Left ventricle myocardium inferior (tissue), 1 donor: ENCODE measurements at places on chromosomes 4 and X. TPM values are rescaled to one million over a fixed set of nuclear protein-coding genes. Genes with fewer than 3 reads are reported as not detected.

GC gene
- total RNA-seq = not detected

AFF2 gene
- 0.27 TPM for total RNA-seq

STS gene
- total RNA-seq = 5.3 TPM

LAMP2 gene
- 54.7 TPM for total RNA-seq
